ENCODE measurements at places on chromosomes 12 and 14. TPM values are rescaled to one million over a fixed set of nuclear protein-coding genes. Genes with fewer than 3 reads are reported as not detected.
A peak's percentile ranks its signal among the peaks of the same experiment; 100 is the strongest.

GRCh38 chr14:67482231-67483164 lies 6.0 kb downstream of the TMEM229B start:
- no peak for DNase-seq

DNA sequence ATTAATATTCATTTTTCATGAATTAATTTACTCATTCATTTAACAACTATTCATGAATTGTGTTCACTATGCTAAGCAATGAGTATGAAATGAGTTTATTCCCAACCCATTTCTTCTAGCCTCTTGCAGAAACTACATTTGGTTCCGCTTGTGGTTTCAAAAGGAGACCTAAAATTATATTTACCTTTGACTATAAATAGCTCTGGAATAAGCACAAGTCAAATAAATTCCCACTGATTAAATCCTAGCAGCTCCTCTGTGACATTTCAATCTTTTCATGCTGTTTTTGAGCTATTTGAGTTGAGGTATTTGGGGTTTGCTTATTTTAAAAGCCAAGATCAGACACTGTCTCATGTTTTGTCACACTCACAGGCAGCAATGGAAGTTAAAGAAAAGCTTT lies 46.9 kb downstream of the DUSP6 start:
- no peak for DNase-seq

Gene ACSS3
- total RNA-seq, result not detected

- DNase-seq, result no peak
Observed at GRCh38 chr14:104665114-104665656, 24.2 kb upstream of the INF2 start.

DNA sequence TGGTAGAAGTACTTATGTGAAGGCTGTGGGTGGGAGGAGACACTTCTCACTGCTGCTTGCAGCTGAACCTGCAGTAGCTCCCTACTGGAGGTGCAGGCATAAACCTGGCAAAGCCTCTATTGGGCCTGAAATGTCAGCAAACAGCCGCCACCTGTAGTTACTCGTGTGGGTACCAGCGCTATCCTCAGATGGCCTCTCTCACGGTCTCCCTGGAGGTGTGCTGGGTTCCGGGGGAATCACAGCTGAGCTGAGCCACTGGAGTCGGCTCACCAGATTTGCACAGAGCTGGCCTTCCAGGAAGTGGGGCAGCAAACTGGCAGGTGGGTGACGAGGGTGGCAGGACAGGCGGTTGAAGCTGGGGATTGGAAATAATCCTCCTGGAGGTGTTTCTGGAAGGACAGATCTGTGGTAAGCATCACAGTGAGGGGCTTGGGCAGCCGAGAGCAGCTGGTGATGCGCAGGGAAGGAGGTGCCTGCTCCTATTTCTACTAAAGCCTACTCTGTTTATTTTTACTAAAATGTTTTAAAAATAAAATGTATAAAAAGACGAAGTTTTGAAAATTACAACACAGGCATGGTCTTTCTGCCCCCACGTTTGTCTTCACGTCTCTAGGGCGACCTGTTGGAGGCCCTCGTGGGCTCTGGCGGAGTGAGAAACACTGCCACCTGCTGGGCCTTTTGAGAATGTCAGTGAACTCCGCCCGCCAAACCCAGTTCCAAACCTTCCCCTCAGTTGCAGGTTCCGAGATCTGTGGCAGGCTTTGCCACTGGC lies 67.8 kb upstream of the PLEKHG3 start:
- DNase-seq, result peak; percentile 76

DNA sequence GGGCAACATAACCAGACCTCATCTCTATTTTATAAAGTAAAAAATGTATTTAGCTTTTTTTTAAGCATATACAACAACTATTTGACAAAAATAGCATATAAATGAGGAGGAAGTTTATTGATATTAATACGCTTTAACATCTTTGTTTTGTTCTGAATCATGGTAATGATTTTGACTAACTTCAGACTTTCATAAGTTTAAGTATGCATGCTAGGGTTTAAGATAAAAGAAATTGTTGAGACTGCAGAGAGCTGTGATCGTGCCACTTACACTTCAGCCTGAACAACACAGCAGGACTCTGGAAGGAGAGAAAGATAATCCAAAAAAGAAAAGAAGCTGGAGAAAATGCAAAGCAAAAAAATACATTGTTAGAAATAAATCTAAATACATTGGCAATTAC lies 87.9 kb upstream of the AEBP2 start:
- no peak for DNase-seq

DNA sequence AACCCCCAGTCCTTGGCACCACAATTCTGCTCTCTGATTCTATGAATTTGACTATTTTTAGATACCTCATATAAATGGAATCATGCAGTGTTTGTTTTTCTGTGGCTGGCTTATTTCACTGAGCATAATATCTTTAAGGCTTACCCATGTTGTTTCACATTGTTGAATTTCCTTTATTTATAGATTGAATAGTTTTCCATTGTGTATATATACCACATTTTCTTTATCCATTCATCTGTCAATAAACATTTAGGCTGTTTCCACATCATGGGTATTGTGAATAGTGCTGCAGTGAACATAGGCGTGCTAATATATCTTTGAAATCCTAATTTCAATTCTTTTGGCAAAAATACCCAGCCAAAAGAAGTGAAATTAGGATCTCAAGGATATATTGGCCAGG lies 126.7 kb upstream of the SLC38A2 start:
- no peak for DNase-seq

Gene RNFT2
- total RNA-seq, result 10.8 TPM

Data from activated naive CD8-positive, alpha-beta T cell treated with anti-CD3 and anti-CD28 coated beads, Interleukin-2, amount 10 ng/mL, durations not matched to agents 7 days and 5 days (primary cell).